BJ (cell line): ENCODE measurements at places on chromosomes 5 and 9.

DNA sequence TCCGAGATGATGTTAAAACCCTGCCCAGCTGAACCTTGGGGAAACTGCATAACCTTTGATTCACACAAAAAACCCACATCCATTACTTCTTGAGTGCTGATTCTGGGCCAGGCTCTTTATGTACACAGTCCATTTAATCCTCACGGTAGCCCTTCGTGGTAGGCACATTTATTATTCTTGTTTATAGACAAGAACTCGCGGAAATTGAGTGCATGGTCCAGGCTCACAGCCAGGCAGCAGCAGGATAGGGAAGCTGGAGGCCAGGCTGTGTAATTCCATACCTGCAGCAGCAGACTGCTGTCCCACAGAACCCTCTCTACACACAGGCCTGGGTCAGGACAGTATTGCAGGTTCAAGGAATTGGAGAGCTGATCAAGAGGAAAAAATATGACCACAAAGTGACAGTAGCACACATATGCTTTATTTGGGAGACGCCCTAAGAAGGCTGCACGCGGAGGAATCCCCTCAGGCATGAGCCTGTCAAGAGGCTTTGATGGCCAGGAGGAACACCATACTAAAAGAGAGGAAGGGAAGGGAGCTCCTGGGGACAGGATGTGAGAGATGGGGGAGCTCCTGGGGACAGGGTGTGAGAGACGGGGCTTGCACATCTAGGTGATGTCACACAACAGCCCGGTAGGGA, 28.4 kb upstream of the FAM120A start:
- no peak for DNase-seq

DNA sequence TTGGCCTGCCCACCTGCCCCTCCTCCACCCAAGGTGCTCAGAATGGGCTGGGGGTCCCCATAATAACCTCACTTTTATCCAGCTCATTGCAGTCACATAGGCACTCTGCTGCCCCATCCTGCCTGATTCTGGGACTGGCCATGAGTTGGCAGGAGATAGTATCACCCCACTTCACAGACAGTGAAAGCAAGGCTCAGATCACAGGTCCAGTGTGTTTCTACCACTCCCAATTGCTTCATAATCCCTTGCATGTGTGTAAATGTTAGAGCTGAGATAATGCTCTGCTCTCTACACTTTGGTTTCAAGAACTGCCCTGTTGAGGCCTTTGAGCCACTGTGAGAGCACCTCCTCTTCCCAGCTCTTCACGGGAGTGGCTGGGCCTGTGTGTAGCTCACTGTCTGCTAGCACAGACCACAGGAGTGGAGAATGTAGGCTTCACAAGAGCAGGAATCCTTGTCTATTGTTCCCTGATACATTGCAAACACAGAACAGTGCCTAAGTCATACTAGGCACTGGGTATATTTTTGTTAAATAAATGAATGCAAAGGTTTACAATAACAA, 8.4 kb downstream of the PCYOX1L start:
- no peak for DNase-seq

DNA sequence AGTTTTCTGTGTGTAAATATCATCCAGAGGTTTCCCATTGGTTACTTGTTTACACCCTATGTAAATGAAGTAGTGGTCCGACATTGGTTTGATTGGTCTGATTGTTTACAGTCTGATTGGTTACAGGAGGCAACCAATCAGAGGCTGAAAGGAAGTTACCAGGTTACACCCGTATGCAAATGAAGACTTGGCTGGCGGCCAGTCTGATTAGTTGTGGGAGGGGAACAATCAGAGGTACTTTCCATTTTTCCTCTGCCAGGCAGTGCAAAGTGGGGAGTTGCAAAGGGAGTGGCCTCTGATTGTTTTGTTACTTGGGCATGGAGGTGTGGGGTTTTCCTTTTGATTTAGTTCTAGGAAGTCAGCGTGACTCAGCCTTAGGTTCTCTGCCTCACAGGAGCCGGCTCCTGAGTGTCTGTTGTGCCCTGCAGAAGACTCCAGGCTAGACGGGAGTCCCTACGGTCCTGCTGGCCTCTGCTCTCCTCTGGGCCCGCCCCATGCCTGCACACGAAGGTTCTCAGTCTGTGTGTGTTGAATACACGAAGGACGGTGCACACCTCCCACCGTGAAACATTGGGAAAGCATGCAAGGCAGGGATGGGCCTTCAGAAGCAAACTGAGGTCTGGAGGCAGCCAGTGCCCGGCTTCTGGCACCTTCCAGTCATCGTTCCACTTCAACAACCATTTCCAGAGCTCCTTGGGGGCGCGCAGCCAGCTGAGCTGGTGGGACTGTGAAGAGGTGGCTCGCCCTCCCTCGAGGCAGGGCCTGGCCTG, 42.9 kb downstream of the OLFM1 start:
- no peak for DNase-seq

- no peak for DNase-seq
Observed at GRCh38 chr5:90586469-90586868, 27.9 kb downstream of the ADGRV1 start.

GRCh38 chr9:127626752-127627493, 14.8 kb downstream of the STXBP1 start:
- DNase-seq = no peak

DNA sequence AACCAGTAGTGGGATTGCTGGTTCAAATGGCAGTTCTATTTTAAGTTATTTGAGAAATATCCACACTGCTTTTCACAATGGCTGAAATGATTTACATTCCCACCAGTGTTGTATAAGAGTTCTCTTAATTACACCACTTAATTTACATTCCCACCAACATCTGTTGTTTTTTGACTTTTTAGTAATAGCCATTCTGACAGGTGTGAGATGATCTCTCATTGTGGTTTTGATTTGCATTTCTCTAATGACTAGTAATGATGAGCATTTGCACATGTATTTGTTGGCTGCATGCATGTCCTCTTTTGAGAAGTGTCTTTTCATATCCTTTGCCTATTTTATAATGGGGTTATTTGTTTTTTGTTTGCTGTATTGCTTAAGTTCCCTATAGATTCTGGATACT, 688.3 kb downstream of the PRR16 start:
- no peak for DNase-seq

GRCh38 chr9:107635803-107636174, 146.2 kb upstream of the KLF4 start:
- no peak for DNase-seq

GRCh38 chr9:2729003-2729402, 11.7 kb downstream of the KCNV2 start:
- no peak for DNase-seq

DNA sequence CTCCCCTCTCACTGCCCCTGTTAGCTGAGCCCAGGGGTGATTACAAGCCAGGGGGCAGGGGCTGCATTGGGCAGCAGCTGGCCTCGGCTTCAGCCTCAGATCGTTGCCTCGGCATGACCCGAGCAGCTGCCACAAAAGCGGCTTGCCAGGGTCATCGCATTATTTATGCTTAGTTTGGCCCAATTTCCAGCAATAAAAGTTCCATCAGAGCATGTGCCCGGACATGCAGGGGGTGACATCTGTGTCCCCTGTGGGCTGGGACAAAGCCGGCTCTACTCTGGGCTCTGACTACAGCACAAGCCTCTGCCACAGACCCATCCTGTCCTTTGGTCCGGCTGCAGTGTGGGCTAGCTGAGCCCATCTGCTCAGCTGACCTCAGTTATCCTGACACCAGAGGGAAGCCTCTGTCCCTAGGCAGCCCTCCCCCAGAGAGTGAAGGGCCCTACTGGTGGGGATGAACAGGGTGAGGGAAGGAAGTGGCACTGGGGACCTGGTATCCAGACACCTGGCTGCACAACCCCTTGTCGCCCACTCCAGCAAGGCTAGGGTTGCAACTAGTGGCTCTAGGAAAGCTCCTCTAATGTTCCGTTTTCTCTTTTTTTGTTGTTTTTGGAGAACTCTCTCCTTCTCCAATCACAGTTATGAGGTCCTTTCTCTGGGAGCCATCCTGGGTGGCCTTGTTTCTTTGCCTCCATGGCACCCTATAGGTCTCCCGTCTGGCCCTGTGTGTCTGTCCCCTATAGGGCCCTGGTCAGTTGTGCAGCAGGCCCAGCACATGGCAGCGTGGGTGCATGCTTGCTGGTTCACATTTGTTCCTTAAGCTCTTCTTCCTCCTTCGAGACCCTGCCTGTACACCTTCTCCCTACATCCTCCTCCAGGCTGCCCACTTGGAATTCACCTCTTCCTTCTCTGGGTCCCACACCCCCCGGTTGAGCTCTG, 13.3 kb upstream of the GADD45G start:
- DNase-seq = no peak

DNA sequence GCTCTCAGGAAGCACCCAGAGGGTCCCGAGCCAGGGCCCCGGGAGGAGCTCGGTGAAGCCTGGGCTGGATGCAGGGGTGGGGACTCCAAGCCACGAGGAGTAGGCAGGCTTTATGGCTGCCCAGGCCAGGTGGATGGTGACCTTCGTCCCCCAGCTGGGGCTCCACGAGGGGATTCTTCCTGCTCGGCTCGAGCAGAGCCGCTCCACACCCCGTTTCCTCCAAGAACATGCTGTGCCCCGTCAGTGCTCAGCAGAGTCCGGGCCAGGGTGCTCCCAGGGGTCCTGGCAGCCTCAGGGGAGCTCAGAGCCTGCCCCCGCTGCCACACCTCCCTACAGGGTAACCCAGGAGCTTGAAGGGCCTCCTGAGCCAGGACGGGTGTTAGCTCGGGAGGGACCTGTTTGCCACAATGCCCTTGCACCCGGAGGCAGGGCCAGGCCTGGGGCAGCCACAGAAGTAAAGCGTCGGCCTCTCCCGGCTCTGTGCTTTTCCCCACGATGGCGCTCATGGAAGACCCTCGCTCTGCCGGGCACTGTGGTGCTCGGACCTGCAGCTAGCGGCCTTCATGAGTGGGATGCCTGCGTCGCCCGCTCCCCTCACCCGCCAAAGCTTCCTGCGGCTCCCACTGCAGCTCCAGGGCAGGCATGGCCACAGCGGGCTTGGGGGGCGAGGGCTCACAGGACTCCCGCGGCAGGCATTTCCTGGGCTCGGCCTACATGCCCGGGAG, 86.8 kb downstream of the KCNT1 start:
- DNase-seq = no peak

DNA sequence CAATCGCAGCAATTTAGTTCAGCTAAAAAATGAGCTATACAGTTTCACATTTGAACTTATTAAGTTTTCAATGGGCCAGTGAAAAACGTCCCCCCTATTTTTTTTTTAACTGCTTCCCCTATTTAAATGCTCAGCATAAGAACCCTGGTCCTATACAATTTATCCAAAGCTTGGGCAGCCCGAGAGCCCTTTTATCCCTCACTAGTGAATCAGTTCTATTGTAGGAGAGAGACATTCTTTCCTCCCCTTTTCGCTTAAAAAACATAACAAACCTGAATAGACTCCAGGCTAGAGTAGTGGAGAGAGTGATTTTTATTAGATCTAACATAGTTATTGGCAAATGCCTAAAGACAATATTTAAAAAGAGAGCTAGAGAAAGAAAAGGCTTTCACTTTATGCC, 1.4 kb downstream of the LIX1 start:
- no peak for DNase-seq

DNA sequence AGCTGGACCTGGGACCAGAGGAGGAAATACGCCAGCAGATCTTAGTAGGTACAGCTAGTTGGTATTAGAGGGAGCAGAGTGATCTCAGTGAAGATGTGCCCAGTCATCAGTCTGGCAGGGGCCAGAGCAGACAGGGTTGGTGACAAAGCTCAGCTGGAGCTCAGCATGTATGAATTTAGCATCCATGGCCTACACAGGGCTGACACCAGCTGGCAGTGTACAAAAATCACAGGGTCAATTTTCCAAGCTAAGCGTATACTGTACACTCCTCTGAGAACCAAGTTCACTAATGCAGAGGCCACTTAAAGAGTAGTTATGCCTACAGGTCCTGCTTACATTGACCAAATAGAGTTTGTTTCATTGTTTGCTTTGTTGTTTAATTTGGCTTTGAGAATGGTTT, 146.6 kb downstream of the SLC24A2 start:
- no peak for DNase-seq

DNA sequence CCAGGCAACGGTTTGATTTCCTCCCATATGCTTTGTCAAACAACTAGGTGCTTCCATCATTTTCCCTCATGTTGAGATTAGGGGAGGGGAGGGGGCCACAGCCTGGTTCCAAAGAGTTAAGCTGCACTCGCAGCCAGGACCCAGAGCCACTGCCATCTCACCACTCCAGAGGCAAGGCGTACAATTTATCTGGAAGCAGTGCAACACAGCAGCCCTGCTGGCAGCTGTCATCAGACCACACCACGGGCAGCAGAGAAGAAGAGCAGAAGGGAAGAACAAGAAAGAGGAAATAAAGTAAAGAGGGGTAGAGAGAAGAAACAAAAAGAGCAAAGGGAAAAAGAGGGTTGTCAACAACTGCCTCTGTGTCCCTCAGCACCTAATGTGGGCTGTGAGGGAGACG, 38.9 kb downstream of the MED27 start:
- no peak for DNase-seq

- no peak for DNase-seq
Observed at GRCh38 chr5:94281236-94281801, 337.1 kb downstream of the KIAA0825 start.

DNA sequence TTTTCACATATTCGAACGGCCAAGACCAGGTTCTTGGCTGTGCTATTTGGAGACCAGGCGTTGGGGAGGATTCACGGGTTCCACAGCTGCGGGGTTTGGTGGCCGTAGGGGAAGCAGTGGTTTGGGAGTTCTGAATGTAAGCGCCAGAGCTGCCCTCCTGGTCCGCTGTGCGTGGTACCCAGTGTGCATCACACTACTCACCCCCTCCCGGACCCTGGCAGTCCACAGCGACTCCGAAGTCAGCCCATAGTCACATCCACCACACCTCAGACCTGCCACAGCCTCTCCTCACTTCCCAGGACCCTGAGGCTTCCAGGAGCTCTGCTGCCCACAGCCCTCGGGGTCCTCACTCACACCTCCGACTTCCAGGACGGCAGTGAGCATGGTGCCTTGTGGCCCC, 26.8 kb downstream of the AMBP start:
- DNase-seq = no peak

- no peak for DNase-seq
Observed at GRCh38 chr5:3385991-3386519, 209.6 kb upstream of the IRX1 start.
